Stimulated activated CD4-positive, alpha-beta T cell treated with anti-CD3 and anti-CD28 coated beads, Interleukin-15, amount 100 ng/mL, for 1 hour (primary cell): ENCODE measurements at places on chromosomes 6 and 20.

- DNase-seq = no peak
These were observed 171.8 kb upstream of the COL21A1 start for GRCh38 chr6:56419191-56419590.

DNA sequence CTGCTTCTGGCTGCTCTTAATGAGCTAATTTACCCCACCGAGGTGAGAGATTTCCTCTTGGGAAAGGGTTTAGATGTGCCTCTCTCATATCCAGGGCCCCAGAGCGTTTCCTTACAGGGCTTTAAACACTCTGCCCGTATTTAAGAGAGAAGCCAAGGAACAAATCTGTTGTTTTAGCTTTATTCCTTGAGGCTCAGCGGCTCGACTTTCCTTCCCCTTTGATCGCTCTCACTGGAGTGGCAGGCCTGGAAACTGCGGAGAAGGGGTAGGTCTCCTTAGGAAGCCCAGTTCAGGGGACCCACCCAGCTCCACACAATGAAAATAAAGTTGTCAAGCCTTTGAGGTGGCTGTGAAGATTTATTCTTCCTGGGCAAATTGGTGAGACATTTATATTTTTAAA lies 132.0 kb upstream of the JAG1 start:
- DNase-seq = no peak

GRCh38 chr6:113734982-113735381 lies 122.2 kb upstream of the MARCKS start:
- no peak for DNase-seq

DNA sequence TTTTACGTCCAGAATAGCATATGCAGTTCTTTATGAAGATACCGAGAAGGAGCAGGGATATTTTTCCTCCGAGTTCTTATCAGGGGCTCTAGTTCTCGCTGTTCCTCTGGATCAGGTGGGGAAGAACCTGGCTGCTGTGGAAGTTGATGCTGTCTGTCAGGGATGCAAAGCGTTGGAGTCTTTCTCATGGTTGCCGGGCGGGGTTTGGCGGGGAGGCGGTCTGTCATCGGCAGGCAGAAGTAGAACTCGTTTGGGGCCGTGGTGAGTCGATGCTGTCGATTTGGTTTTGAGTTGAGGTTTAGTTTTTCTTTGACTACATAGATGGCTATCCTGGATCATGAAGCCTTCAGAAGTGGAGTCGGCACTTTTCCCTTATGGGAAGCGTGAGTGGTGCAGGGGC lies 691.2 kb downstream of the QKI start:
- DNase-seq = no peak

- DNase-seq = no peak
These were observed 129.2 kb downstream of the FYN start for GRCh38 chr6:111743862-111744692.

GRCh38 chr6:145507239-145507638 lies 228.1 kb downstream of the EPM2A start:
- no peak for DNase-seq

GRCh38 chr6:157853018-157853805 lies 30.2 kb downstream of the SNX9 start:
- no peak for DNase-seq

- no peak for DNase-seq
These were observed 37.7 kb downstream of the PEX7 start for GRCh38 chr6:136860043-136860442.

DNA sequence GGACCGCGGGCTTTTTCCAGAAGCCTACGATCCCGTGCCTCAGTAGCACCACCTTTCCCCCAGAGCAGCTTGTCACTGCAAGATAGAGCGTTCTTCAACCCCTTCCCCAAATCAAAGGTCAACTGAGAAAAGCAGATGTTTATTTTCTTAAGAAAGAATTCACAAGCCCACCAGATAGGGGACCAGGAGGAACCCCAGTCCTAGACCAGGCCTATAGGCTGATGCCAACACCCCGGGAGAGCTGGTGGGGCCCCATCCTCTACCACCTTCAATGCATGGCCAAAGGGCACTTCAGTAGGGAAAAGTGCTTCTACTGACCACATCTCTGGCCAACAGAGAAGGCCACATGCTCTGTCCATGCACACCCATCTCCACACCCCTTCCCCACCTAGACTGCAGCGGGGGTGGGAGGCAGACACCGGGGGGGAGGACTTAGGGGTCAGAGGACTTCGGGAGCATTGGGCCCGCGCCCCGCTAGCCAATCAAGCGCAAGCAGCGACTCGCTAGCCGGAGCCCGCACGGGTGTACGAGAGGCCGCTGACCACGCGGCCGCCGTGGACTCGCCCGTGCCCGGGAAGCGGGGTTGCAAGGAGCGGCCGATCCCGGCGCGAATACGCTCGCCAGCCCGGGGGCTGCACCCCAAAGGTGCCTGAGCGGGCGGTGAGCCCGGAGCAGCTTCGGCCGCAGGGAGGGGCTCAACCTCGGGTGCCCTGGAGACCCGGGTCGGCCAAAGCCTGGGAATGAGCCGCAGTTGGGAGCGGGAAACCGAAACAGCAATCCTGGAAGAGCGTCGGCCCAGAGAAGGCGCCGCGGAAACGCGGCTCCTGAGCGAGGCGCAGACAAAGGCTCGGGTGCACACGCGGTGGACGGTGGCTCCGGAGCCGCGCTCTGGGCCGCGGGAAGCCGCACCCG lies 2.8 kb downstream of the PDE10A start:
- no peak for DNase-seq

- no peak for DNase-seq
These were observed 975 bp downstream of the BMP7 start for GRCh38 chr20:57265336-57265996.

- no peak for DNase-seq
These were observed at the start of gene GCNT2 for GRCh38 chr6:10521104-10521808. Gene GCNT2, plus strand, starts transcription at chr6:10521351. Its CDS starts 7,561 bp downstream, at chr6:10528912.

DNA sequence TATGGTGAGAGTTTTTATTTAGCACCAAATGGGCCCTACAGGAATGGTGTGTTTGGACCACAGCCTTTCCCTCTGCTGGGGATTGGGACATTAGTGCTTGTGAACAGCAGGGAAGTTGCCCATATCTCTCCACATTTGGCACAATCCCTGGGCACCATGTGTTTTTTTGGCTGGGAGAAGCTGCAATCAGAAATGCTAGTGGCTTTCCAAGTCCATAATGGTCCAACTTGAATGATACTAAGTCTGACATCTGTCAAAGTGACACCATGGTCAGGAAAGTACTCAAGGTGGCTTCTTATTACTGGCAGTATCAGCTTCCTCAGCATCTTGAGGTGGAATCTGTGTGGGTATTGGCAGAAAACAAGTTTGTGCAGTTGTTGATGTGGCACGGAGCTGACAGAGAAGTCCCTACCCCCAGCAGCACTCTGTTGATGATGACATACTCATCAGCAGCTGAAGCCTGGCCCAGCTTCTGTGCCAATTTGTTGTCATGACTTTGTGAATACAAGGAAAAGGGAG lies 53.0 kb downstream of the SASH1 start:
- no peak for DNase-seq

GRCh38 chr20:1838556-1839279 lies 56.5 kb upstream of the SIRPA start:
- DNase-seq = no peak

DNA sequence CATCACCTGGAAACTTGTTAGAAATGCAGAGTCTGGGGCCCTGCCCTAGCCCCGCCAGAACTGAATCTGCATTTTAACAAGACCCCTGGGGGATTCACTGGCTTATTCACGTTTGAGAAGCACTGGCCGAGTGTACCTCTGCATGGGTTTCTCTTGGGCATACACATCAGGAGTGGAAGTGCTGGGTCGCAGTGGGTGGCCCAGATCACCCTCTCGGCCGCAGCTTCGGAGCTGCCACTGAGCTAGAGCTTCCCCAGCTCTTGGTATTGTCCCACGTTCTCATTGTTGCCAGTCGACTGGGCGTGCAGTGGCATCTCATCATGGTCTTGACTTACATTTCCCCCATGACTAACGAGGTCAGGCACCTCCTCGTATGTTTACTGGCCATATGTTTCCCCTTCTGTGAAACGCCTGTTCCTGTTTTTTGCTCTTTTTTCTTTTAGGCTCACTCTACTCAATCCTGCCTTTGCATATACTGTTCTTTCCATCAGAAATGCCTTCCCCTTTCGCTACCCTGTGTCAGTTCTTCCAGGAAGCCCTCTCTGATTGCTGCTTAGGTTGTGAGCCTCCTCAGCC lies 3.0 kb upstream of the DLGAP4 start:
- DNase-seq = no peak

DNA sequence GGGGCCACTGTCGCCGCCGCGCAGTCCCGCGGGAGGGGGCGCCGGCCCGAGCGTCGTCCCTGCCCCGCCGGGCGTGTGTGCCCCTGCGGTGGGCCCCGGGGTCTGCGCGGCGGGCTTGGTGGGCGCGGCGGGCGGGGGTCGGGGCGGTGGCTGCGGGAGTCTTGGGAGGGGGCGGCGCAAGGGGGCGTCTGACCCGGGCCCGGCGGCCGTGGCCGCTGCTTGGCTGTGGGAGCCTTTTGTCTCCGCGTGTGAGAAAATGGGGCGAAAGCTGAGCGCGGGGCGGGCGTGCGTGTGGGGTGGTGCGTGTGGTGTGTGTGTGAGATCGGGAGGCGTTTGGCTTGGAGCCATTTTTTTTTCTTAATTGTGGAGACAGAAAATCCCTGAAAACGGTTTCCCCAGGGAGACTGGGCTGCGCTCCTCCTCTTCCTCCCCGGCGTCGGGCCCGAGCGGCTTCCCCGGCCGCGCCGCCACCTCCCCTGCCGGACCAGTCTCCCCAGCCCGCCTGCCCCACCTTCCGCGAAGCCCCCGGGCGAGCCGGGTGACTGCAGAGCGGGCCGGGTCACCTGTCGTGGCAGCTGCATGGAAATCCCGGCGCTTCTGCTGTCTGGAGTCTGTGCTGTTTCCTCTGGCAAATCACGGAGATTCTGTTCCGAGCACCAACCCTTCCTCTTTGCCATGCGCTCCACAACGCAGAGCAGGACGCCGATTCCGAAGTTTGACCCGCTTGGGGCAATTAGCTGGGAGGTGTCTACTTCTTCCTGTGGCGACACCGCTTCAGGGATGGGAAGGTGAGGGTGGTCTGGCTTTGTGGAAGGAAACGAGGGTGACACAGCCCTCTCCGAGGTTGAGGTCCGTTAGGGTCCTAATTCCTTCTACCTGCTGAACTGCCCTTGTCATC lies 64.4 kb downstream of the GTF2H5 start:
- peak; percentile 35 for DNase-seq
